ENCODE measurements at places on chromosomes 6 and 20.

DNA sequence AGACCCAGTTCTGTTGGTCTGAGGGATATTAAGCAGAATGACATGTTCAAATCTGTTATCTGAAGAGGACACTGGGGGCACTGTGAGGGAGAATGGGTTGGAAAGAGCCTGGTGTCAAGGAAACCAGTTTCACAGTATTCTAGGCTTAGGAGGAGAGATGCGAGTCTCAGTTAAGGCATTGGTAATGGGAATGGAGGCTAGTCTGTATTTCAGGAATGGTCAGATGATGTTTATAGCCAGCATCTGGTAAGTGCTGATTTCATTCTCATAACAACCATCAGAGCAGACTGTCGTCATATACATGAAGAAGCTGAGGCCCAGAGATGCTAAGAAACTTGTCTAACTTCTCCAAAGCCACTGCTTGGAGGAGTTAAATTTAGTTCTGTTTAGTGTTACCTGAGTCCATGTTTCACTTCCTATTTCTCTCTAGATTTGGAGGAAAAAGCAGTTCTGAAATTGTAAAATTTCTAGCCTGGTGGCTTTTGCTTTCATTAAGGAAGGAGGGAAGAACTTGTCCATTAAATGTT, 242.0 kb downstream of the ARID1B start:
- DNase-seq, result peak; percentile 26

DNA sequence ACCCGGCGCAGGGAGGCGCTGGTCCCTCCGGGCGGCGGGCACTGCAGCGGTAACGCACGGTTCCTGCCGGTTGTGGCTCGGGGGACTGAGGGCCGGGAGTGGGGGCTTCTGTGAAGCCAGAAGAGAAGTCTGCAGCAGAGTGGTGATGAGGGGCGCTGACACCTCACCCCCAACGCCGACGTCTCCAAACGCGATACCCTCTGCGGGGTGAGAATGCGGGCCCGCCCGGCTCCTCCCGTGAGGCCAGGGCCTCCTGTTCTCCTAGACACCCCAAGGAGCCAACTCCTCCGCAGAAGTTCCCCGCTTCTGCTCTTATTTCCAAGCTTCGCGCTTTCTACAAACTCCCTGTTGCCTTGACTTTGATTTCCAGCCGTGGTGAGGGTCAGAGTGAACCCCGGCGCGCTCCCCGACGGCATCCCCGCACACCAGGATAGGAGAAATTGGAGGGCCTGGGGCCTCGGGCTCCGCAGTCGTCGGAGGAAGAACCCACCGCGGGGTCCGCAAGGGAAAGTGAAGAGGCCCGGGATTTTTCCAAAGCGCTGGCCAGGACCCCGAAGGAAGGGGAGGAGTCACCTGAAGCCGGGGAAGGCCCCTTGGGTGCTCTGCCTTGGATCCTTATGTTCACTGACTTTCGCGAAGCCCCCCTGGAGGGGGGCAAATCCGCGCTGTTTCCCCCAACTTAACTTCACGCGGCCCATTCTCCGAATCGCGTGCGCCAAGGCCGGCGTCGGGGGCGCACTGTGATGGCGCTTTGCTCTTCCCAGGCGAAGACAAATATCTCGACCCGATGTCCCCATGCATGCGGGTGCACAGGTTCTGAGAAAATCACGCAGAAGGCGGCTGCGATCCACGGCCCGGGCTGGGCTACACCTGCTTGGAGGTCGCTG, 3.1 kb upstream of the INSM1 start:
- no peak for DNase-seq

- DNase-seq, result no peak
Observed at GRCh38 chr6:121771937-121772720, 336.7 kb downstream of the GJA1 start.

GRCh38 chr6:25050356-25050755, 114.6 kb upstream of the RIPOR2 start:
- DNase-seq, result peak; percentile 94

DNA sequence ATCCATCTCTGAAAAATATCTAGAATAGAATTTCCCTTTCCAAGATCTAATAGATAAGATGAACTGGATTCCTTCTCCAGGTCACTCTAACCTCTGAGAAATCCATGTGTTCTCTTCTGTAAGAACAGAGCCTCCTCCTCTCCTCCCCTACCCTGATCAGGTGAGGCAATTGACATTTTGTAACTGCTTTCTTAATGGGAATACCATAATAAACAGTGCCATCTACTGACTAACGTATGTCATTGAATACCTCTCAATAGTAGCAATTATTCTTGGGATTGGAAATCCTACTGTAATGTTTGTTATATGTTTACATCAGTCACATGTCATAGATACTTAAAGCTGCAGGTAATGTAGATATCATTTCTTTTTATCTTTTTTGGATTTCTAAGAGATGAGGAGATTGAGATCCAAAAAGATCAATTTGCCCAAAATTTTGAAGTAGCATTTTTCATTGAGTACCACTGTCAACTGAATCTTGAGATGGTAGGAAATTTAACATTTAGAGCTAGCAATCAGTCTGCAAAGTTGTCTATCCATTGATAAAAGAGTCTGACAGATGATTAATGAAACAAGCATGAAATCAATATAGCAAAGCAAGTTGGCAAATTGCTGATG, 365.8 kb upstream of the HSF2 start:
- peak; percentile 84 for DNase-seq

GRCh38 chr6:33191383-33192104, 723 bp downstream of the COL11A2 start:
- DNase-seq, result no peak

- DNase-seq, result peak; percentile 67
Observed at GRCh38 chr6:139253656-139254055, 38.1 kb downstream of the TXLNB start.

GRCh38 chr20:35226126-35226883, at the start of gene MMP24:
Gene MMP24 (plus strand): TSS chr20:35226690. CDS start chr20:35226739, 49 bp downstream.
- DNase-seq, result no peak

All from amniotic epithelial cell (primary cell).